ENCODE measurements at places on chromosomes 1 and 21. TPM values are rescaled to one million over a fixed set of nuclear protein-coding genes. Genes with fewer than 3 reads are reported as not detected.
A peak's percentile ranks its signal among the peaks of the same experiment; 100 is the strongest.

The TNFSF18 gene
- total RNA-seq, result 0.24 TPM

The DENND2C gene
- 3.8 TPM for total RNA-seq

The UBE2U gene
- not detected for total RNA-seq

The TMEM269 gene
- not detected for total RNA-seq

The BACE2 gene
- 20.8 TPM for total RNA-seq

- no peaks in the 10 kb centered on the region for H3K4me1 ChIP-seq
- peaks cover 18% of the 10 kb centered on the region for H3K27me3 ChIP-seq
- no peak overlapping the region for H3K4me3 ChIP-seq
- H3K36me3 ChIP-seq, result no peaks in the 10 kb centered on the region
- H3K27ac ChIP-seq, result no peak overlapping the region
- no peak for DNase-seq
Measured at GRCh38 chr1:20540281-20540680, 12.1 kb upstream of the FAM43B start.

DNA sequence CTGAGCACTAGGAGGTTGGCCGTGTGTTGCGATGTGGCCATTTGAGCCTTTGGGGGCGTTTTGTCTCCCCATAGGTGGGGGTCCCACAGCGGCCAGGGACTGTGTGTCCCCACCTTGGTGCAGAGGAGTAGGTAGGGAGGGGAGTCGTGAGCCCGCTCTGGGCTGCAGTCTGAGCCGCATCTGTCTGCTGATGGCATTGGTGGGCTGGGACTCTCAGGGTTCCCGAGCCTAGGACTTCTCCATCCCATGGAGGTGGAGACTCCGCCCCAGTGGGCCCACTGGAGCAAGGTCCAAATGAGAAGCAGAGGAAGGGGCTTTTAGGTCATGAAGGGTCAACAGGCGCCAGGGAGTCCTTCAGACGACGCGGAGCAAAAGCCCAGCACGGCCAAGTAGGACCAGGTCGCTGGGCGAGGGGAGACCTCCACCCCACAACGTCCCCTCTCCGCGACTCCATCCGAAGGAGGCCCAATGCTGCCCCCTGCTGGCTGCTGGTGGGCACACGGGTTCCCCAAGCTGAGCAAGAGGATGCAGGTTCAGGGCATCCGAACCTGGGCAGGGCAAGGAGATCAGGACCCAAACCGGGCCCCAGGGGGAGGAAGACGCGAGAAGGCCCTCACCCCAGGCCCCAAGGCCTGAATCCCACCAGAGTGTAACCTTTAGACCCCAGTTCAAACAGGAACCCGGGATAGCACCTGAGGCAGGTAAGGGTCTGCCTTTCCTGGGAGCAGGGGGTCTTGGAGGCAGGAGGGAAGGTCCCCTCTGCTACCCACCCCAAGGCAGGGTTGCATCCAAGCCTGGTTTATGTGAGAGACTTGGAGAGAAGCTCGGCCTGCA lies 14.9 kb downstream of the TTC34 start:
- H3K4me1 ChIP-seq, result no peaks in the 10 kb centered on the region
- H3K27ac ChIP-seq, result no peak overlapping the region
- H3K27me3 ChIP-seq, result peaks cover 57% of the 10 kb centered on the region
- no peak overlapping the region for H3K4me3 ChIP-seq

DNA sequence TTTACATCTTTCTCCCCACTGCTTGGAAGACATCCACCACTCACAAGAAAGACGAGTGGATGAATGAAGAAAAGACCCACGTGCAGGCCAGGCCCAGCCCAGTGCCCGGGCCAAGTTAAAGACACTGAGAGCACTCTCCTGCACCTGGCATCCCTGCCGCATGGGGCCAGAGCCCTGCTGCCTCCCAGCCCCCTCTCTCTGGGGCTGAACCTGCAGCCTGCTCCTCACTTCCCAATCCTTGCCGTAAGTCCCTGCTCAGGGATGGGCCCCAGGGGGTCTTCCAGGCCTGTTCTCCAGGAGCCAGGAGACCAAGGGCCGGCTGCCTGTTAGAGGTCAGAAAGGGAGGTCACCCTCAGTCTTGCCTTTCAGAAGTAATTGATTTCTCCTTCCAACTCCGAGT lies 168.5 kb upstream of the ZC3H12A start:
- H3K4me1 ChIP-seq, result no peaks in the 10 kb centered on the region
- no peak for DNase-seq
- H3K27me3 ChIP-seq, result peaks cover 10% of the 10 kb centered on the region
- no peak overlapping the region for H3K27ac ChIP-seq
- H3K36me3 ChIP-seq, result no peaks in the 10 kb centered on the region

DNA sequence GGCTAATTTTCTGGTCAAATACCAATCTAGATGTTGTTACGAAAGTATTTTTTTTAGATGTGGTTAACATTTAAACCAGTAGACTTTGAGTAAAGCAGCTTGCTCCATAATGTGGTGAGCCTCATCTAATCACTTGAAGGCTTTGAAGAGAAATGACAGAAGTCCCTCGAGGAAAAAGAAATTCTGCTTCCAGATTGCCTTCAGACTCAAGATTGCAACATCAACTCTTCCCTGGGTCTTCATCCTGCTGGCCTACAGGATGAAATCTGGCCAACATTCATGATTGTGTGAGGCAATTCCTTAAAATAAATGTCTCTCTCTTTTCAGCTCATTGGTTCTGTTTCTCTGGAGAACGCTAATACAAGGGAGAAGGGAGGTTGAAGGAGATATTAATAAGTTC lies 32.5 kb upstream of the SSX2IP start:
- DNase-seq, result no peak
- no peak overlapping the region for H3K27ac ChIP-seq
- H3K27me3 ChIP-seq, result no peaks in the 10 kb centered on the region
- H3K4me3 ChIP-seq, result no peak overlapping the region

DNA sequence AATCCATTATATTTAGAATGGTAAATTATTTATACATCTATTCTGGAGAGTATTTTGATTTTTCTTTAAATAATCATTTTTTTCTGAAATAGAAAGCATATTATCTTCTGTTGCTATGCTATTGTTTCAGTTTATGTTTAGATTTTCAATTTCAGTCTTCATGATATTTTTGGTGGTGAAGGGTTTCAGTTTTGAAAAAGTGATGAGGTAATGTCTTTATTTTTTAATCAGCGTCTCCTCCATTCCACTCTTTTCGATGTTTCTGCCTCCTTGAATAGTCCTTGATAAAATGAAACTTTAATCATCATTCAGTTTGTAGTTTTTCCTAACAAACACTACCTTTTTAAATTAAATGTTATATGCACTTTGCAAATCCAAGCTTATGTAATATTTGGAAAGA lies 428.6 kb downstream of the PTPRC start:
- no peak for DNase-seq
- no peaks in the 10 kb centered on the region for H3K27me3 ChIP-seq
- H3K4me3 ChIP-seq, result no peak overlapping the region
- H3K36me3 ChIP-seq, result no peaks in the 10 kb centered on the region
- H3K27ac ChIP-seq, result no peak overlapping the region

DNA sequence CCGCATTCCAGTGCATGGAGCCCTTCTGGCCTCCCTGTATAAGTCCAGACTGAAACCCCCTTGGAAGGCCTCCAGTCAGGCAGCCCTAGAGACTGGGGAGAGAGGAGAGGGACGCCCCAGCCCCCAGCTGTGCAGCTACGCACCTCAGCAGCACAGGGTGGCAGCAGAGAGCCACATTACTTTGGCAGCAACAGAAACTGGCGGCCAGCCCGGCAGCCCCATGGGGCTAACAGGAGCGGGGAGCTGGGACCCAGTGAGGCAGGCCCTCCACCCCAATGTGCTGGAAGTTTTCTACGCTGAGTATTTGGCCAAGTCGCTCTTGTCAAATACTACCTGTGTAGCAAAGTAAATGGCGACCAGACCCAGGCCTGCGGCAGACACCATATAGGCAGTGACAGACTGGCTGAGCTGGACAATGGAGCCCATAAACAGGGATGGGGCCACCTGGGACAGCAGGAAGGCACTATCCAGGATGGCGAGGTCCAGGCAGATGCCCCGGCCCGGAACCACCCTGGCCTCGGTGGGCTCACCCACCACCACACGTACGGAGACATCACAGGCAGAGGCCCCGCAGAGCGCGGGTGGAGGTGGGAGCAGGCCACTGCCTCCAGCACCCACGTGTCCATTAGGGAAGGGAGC lies 21.2 kb downstream of the SLC45A3 start:
- no peaks in the 10 kb centered on the region for H3K36me3 ChIP-seq
- H3K27me3 ChIP-seq, result no peaks in the 10 kb centered on the region
- peak; percentile 84 for DNase-seq

DNA sequence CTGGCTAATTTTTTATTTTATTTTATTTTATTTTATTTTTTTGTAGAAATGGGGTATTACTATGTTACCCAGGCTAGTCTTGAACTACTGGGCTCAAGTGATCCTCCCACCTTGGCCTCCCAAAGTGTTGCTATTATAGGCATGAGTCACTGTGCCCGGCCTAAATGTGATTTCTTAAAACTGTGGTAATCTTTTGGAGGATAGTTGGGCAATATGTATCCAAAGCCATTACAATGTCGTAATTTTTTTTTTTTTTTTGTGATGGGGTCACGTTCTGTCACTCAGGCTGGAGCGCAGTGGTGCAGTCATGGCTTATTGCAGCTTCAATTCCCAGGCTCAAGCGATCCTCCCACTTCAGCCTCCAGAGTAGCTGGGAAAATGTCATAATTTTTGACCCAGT lies 14.2 kb downstream of the ETV3L start:
- H3K27ac ChIP-seq, result no peak overlapping the region
- no peaks in the 10 kb centered on the region for H3K4me1 ChIP-seq
- DNase-seq, result no peak
- H3K27me3 ChIP-seq, result no peaks in the 10 kb centered on the region

DNA sequence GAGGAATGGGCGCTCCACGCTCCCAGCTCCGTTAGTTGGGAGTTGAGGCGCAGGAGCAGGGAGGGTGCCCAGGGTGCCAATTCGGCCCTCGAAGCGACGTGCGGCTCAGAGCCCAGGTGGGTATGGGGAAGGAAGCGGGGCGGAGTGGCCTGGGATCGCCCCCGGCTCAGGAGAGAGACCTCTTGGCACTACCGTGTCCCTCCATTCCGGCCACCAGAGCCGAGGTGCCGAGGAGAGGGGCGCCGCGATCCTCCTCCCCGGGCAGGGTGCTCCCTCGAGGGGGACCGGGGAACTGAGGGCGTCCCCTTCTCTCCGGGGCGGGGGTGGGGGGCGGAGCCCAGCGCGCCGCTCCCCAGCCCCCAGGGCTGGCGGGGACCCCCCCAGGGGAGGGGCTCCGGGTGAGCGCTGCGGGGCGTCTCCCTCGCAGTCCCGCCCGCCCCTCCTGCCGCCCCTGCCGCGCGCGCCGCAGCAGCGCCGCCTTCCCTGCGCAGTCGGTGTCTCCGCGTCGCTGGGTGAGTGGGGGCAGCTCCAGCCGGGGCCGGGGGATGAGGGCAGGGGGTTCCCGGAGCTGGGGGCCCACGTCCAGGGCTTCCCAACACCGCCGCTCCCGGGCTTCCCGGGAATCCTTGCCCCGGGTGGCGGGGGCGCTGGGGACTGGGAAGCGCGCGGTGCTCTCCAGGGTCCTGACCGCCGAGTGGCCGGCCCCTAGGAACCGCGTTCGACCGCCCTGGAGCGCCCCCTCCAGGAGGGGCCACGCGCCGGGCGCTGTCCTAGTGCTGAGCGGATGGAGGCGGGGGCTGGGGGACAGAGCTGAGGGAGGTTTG lies at the start of gene HPCA:
TSS of gene HPCA (plus strand) at position 488 of the 824 bp plus-strand sequence. CDS start 2,408 bp downstream, outside the sequence.
- peak; percentile 68 for DNase-seq
- no peaks in the 10 kb centered on the region for H3K36me3 ChIP-seq
- no peak within 1 kb of the TSS for H3K27ac ChIP-seq
- peak within 1 kb of the TSS; percentile 11 for H3K4me3 ChIP-seq

- DNase-seq, result no peak
- no peaks in the 10 kb centered on the region for H3K27me3 ChIP-seq
- H3K36me3 ChIP-seq, result no peaks in the 10 kb centered on the region
- no peak overlapping the region for H3K27ac ChIP-seq
- no peaks in the 10 kb centered on the region for H3K4me1 ChIP-seq
Measured at GRCh38 chr1:107525145-107525544, 384.3 kb downstream of the NTNG1 start.

DNA sequence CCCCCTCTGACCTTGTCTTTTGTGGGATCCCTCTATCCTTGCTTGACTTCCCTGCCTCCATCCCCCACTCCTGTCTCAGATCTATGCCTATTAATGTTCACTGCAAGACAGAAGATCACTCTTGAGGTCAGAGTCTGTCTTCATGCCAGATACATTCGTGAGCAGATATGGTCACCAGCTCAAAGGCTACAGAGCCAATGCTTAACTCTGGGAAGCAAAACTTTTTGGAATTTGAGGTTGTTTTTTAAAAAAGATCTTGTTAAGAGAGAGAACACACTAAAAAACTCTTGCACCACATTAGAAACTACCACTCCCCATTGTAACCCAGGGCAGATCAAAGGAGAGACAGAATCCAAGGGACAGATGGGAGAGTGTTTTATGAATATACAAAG lies 17.1 kb upstream of the A3GALT2 start:
- peak overlapping the region; percentile 84 for H3K27ac ChIP-seq
- H3K4me3 ChIP-seq, result no peak overlapping the region
- no peaks in the 10 kb centered on the region for H3K27me3 ChIP-seq
- H3K4me1 ChIP-seq, result peaks cover 97% of the 10 kb centered on the region
- no peak for DNase-seq
- H3K36me3 ChIP-seq, result peaks cover 23% of the 10 kb centered on the region

DNA sequence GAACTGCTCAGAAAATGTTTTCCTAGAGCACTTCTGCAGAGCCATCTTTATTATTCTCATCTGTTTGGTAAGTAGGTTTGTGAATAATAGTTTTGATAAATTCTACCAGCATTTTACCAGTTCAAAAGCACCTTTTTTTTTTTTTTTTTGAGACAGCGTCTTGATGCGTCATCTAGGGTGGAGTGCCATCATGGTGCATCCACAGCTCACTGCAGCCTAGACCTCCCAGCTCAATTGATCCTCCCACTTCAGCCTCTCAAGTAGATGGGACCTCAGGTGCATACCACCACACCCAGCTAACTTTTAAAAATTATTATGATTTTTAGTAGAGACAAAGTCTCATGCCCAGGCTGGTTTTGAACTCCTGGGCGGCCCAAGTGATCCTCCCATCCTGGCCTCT lies 9.8 kb upstream of the RHBG start:
- no peak overlapping the region for H3K27ac ChIP-seq
- H3K4me3 ChIP-seq, result no peak overlapping the region
- no peak for DNase-seq
- peaks cover 31% of the 10 kb centered on the region for H3K27me3 ChIP-seq

DNA sequence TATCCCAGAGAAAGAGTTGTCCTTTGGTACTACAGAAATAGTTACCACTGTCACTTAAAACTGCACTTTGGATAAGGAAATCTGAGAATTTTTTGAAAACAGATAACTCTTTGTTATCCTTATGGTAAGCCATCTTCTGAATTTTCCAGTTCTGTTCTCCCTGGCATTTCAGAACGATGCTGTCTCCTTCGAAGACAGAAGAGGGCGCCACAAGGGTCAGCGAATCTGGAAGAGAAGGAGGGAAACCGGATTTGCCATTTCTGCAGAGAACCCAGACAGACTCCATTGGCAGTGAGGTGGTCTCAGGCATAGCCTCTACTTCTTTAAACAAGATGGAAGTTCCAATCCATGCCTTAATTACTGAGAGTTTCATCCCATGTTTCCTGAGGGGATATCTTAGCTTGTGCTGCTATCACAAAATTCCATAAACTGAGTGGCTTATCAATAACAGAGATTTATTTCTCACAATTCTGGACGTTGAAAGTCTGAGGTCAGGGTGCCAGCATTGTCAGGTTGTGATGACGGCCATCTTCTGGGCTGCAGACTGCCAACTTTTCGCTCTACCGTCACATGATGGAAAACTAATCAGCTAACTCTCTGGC lies 6.4 kb downstream of the FCRL2 start:
- no peak overlapping the region for H3K4me3 ChIP-seq
- no peak for DNase-seq
- H3K36me3 ChIP-seq, result no peaks in the 10 kb centered on the region
- no peaks in the 10 kb centered on the region for H3K4me1 ChIP-seq
- no peak overlapping the region for H3K27ac ChIP-seq
- peaks cover 4% of the 10 kb centered on the region for H3K27me3 ChIP-seq
